Uterus (tissue), 4 donors: ENCODE measurements at places on chromosomes 12 and 14. TPM values are rescaled to one million over a fixed set of nuclear protein-coding genes. Genes with fewer than 3 reads are reported as not detected.

The TMEM119 gene
- 9.1 TPM for total RNA-seq

The FSCB gene
- not detected for total RNA-seq

The DPPA3 gene
- not detected for total RNA-seq

The OR4N5 gene
- total RNA-seq = not detected

The PSMA3 gene
- 204 TPM for total RNA-seq

The SIX4 gene
- total RNA-seq = 3.2 TPM

The PTGER2 gene
- 1.5 TPM for total RNA-seq

The TRMT61A gene
- 3.6 TPM for total RNA-seq

The LARP4 gene
- total RNA-seq = 72.5 TPM

The SLC10A1 gene
- total RNA-seq = not detected

The ZNF384 gene
- total RNA-seq = 71.3 TPM

The CAPZA3 gene
- not detected for total RNA-seq

The PLXNC1 gene
- total RNA-seq = 18.8 TPM

The MAP3K9 gene
- 0.29 TPM for total RNA-seq

The RFX4 gene
- total RNA-seq = not detected

The OTUB2 gene
- total RNA-seq = 0.37 TPM

The HOXC9 gene
- total RNA-seq = not detected

The FOXM1 gene
- total RNA-seq = not detected

The RNASE3 gene
- total RNA-seq = not detected

The GLIPR1L1 gene
- not detected for total RNA-seq

The VWF gene
- total RNA-seq = 122 TPM

The CCDC38 gene
- total RNA-seq = not detected

The SRRM4 gene
- 0.09 TPM for total RNA-seq

The KRT73 gene
- not detected for total RNA-seq

The KRT85 gene
- total RNA-seq = not detected

The COL2A1 gene
- total RNA-seq = not detected

The PCBP2 gene
- 368 TPM for total RNA-seq

The TMBIM6 gene
- 298 TPM for total RNA-seq

The SNRPF gene
- total RNA-seq = 17.6 TPM

The MYRFL gene
- 1.5 TPM for total RNA-seq

The ITPK1 gene
- total RNA-seq = 24.0 TPM

The SRGAP1 gene
- 10.0 TPM for total RNA-seq

The HOXC6 gene
- 2.1 TPM for total RNA-seq

The FGF23 gene
- not detected for total RNA-seq

The TAS2R20 gene
- total RNA-seq = 2.4 TPM

The MYF6 gene
- total RNA-seq = not detected

The RNASE9 gene
- not detected for total RNA-seq

The RHNO1 gene
- 26.3 TPM for total RNA-seq

The B4GALNT1 gene
- total RNA-seq = 3.8 TPM

The SPX gene
- 0.67 TPM for total RNA-seq

The AKAP5 gene
- total RNA-seq = 0.59 TPM

The FAM186B gene
- not detected for total RNA-seq

The SYT1 gene
- 24.3 TPM for total RNA-seq

The IFNG-AS1 gene
- total RNA-seq = not detected

The DIP2B gene
- total RNA-seq = 5.6 TPM

The DLST gene
- 77.2 TPM for total RNA-seq

The PROX2 gene
- total RNA-seq = not detected

The SCAF11 gene
- 181 TPM for total RNA-seq

The TEX22 gene
- 1.1 TPM for total RNA-seq

The ITGA7 gene
- 167 TPM for total RNA-seq

The ERP27 gene
- 0.61 TPM for total RNA-seq

The NGB gene
- not detected for total RNA-seq

The BEST3 gene
- not detected for total RNA-seq

The GNB3 gene
- total RNA-seq = under 0.01 TPM

The CCDC175 gene
- 0.41 TPM for total RNA-seq

The BBOF1 gene
- 16.0 TPM for total RNA-seq

The CMA1 gene
- total RNA-seq = not detected

The CD27 gene
- total RNA-seq = not detected
